ENCODE measurements at places on chromosomes 1 and 21.

- DNase-seq: no peak
These were observed 13.4 kb upstream of the OBSCN start for GRCh38 chr1:228194436-228194835.

DNA sequence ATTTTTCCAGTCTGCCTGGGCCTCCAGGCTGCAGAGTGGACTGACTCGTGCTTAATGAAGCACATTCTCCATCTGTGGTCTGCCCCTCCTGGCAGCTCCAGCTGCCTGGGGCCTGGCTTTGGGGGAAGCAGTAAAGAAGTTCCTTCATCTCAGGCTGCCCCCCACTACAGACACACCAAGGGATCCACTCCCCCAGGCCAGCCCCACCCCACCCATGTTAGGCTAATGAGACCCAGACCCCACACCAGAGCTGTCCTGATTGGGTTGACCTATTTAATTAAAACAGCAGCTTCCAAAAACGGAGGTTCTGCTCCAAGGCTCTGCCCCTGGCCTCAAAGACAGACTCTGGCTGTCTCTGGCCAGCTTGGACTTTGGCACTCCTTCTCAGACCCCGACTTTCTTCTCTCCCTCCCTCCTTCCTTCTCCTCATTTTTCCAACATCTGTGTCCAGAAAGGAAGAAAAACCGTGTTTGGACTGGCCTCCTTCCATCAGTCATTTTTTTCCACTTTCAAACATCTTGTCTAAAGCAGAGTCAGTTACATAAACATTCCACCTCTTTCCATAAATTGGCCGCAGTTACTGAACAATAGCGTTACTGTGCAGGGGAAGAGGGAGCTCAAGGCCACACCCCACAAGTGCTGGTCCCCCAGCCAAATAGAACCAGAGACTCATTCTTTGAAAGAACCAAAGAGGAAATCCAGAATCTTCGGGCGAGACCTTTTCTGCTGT lies 29.7 kb downstream of the SERTAD4 start:
- DNase-seq: no peak

DNA sequence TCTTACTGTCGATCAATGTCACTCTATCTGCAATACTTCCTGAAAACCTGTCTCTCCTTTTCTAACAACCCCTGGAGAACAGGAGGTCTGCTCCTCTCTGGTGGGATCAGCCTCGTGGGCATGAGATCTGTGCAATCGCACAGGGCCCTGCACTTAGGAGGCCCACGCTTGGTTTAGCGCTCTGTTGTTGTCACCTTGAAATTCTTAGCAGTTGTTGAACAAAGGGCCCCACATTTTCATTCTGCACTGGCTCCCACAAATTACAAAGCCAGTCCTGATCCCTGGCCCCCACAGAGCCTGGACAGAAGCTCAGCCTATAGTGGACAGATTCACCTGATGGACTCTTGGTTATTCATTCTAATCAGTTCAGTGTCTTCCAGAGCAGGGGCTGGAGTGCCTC lies 18.6 kb downstream of the SPOCD1 start:
- DNase-seq: no peak

GRCh38 chr1:87916965-87917364 lies 588.3 kb downstream of the LMO4 start:
- DNase-seq: no peak

GRCh38 chr1:112444269-112444668 lies 48.3 kb downstream of the CTTNBP2NL start:
- no peak for DNase-seq

DNA sequence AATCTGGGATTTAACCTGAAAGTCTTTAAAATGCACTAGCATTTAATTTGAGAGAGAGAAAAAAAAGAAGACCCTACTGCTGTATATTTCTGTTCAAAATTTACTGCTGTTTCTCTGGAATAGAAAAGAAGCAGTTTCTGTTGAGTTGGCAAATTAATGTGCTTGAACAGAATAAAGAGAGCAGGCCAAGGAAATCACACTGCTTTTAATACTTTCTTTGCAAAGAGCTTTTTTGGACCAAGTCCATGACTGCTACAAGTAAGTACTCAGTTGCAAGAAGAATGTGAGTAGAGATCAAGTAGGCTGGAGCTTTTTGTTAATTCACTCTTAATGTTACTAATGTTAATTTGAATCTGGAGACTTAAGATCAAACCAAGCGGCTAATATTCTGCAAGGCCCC lies 336.2 kb upstream of the SGIP1 start:
- DNase-seq: no peak

DNA sequence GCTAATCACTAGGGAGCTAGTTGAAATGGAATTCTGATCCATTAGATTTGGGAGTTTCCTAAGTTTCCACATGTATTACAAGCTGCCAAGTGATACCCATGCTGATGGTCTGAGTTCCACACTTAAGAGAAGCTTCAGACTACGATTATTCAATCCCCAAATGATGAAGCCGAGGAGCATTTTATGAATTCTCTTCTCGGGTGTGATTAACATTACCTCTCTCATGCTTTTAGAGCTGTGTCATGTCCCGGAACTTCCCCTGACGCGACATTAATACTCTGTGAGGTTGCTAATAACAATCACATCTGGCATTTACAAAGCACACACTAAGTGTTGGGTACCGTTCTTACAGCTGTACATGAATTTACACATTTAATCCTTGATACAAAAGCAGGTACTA lies 63.0 kb downstream of the KCNJ15 start:
- no peak for DNase-seq

DNA sequence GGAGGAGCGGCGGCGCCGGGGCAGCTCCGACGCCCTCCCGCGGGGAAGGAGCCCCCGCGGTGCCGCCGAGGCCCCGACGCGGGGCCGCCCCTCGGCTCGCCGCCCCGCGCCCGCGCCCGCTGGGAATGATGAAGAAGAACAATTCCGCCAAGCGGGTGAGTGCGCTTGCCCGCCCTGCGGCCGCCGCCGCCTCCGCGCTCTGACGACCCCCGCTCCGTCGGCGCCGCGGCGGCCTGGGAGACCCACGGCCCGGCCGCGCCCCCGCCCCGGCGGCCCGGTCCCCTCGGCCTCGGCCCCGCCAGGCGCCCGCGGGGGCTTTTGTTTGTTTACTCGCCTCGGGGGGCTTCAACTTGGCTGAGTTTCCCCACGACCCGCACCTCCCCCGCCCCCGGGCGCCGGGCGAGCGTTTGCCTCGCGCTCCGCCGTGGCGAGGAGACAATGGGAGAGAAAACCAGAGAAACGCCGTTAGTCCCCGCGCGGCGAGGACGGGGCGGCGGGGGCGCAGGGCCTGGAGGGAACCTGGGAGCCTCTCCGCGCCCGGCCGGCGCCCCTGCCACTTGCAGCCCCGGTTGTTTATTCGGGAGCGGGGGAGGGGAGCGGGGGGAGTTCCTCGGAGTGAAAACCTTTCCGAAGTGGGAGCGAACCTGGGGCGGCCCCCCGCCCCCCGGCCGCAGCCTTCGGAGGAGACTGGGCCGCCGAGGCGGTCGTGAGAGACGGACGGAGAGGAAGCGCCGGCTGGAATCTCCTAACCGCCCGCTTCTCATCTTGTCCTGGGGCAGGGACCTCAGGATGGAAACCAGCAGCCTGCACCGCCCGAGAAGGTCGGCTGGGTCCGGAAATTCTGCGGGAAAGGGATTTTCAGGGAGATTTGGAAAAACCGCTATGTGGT lies 661 bp downstream of the PLEKHO1 start:
- DNase-seq: no peak

GRCh38 chr1:41366455-41367287 lies 5.4 kb downstream of the FOXO6 start:
- DNase-seq: no peak

DNA sequence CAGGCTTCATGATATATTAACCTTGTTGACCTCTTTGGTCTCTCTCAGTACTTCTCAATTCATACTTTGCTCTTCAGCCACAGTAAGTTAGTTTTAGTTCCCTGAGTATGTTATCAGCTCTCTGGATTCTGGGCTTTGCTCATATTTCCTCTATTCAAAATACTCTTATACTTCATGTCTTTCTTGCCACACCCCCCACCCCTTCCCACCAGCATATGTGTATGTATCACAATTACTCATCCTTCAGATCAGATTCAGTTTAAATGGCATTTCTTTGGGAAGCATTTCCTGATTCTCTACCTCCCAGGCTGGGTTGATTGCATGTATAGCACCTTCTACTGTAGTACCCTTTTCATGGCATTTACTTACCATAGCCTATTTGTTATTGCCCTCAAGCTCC lies 28.3 kb downstream of the SLC30A7 start:
- DNase-seq: no peak

DNA sequence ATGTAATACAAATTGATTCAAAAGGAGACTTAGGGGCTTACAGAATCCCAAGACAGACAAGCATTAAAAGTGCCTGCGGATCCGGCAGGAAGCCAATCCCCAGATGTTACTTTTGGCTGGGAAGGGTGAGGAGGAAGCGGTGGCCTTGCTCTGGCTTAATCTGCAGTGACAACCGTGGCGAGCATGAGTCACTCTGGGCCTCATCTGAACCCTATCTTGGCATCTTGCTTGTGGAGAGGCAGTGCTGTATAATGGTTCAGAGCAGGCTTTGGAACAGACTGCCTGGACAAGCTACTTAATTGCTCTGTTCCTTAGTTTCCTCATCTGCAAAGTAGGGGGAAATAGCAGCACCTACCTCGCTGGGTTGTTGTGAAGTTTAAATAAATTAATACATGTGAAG lies 74.1 kb downstream of the XCL2 start:
- DNase-seq: no peak

DNA sequence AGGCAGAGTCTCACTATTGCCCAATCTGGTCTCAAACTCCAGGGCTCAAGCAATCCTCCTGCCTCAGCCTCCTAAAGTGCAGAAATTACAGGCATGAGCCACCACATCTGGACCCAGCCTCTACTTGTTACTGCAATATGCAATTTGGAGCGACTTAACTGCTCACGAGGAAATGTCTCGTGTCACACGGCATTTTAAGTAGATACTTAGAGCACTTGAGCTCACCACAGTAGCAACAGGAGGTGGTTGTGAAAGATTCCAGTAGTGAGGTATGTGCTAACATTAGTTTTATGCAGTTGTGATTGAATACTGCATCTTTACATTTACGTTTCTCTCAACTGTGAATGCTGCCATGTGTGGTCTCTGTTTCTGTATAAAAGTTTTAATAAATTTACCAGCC lies 5.8 kb upstream of the NDUFV3 start:
- no peak for DNase-seq

Measured in GM12864 (cell line).